Smooth muscle cell of the umbilical artery (primary cell): ENCODE measurements at places on chromosomes 11 and 22. TPM values are rescaled to one million over a fixed set of nuclear protein-coding genes. Genes with fewer than 3 reads are reported as not detected.

The NRXN2 gene
- total RNA-seq = 0.30 and 6.4 TPM in 2 replicates

The USP2 gene
- 0.88 TPM in 1 of 2 replicates, not detected in the other for total RNA-seq

The OR5P2 gene
- total RNA-seq = not detected in 2 replicates

The CRYBB3 gene
- not detected in 2 replicates for total RNA-seq

The BTBD18 gene
- total RNA-seq = not detected in 2 replicates

The CD151 gene
- 986 and 1,024 TPM in 2 replicates for total RNA-seq

The ILK gene
- total RNA-seq = 176 and 244 TPM in 2 replicates

The C22orf42 gene
- not detected in 2 replicates for total RNA-seq

The OR8A1 gene
- not detected in 2 replicates for total RNA-seq

The ARHGAP20 gene
- total RNA-seq = 1.8 and 4.5 TPM in 2 replicates

The SHISAL1 gene
- 2.2 and 3.9 TPM in 2 replicates for total RNA-seq

The THY1 gene
- 429 and 713 TPM in 2 replicates for total RNA-seq

The GRIA4 gene
- total RNA-seq = not detected in 2 replicates

The ELP4 gene
- total RNA-seq = 14.3 and 15.7 TPM in 2 replicates

The TPCN2 gene
- 8.0 and 11.0 TPM in 2 replicates for total RNA-seq

The SSH3 gene
- 13.1 and 18.6 TPM in 2 replicates for total RNA-seq

The FOXRED2 gene
- 4.2 and 7.8 TPM in 2 replicates for total RNA-seq

The PRRG4 gene
- total RNA-seq = under 0.01 and 0.09 TPM in 2 replicates

The PNPLA5 gene
- total RNA-seq = not detected in 2 replicates

The RASL10A gene
- not detected in 2 replicates for total RNA-seq
